ENCODE measurements at places on chromosomes 2 and 18.

DNA sequence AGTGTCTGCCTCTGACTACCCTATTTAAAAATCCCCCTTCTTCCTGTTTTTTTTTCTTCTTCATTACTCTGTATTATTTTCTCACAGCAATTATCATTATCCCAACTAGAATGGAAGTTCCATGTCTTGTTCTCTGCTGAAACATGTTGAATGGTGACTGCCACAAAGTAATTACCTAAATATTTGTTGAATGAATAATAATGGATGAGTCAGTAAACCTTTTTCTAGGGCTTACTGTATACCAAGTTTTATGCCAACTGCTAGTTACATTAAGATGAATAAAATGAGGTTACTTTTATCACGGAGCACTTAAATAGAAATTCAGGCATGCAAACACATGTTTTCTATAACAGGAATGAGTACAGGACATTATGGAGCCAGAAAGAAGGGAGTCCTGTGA is 490.6 kb downstream of the THSD7B start:
- DNase-seq: no peak

GRCh38 chr2:236631281-236631855 is 61.7 kb downstream of the ACKR3 start:
- DNase-seq: no peak

DNA sequence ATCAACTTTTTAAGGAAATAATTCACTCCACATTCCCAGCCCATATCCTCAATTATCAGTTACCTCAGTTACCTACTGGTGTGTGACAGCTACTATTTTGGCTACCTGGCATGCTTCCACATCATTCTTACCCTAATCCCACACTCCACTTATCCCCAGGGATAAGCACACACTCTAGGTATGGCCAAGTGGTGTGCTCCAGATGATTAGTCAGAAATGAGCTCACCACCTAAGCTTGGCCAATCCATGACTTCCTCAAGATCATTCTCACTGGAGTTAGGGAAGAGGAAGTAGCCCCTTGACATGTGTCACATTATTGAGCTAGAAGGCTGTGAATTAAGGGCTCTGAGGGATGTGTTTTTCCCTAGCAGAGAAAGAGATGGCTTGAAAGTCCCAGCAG is 20.9 kb upstream of the SMAD4 start:
- DNase-seq: no peak

DNA sequence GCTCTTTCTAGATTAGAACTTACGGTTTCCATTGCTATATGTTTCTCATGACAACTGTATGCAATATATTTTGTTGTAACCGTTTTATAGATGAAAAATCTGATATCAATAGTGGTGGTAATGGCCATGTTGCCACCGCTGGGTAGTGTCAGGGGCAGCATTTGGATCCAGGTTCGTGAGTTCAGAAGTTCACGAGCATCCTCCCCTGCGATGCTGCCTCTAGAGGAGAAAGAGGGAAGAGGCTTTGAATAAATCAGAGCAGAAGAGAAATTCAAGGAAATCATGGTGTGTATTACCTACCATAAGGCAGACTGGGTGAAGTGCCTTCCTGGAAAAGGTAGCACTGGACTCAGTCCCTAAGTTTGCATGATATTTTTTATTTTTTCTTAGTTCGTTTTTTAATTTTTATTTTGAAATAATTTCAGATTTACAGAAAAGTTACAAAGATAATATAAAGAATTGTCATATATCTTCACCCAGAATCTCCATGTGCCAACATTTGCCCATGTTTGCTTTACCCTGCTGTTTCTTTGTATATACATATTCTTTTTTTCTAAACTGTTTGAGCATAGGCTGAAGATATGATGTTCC is 3.3 kb upstream of the ZBTB7C start:
- DNase-seq: no peak

- no peak for DNase-seq
Measured at GRCh38 chr18:69689121-69689759, 258.4 kb downstream of the CD226 start.

GRCh38 chr2:12162269-12163247 is 416.1 kb downstream of the LPIN1 start:
- DNase-seq: no peak

DNA sequence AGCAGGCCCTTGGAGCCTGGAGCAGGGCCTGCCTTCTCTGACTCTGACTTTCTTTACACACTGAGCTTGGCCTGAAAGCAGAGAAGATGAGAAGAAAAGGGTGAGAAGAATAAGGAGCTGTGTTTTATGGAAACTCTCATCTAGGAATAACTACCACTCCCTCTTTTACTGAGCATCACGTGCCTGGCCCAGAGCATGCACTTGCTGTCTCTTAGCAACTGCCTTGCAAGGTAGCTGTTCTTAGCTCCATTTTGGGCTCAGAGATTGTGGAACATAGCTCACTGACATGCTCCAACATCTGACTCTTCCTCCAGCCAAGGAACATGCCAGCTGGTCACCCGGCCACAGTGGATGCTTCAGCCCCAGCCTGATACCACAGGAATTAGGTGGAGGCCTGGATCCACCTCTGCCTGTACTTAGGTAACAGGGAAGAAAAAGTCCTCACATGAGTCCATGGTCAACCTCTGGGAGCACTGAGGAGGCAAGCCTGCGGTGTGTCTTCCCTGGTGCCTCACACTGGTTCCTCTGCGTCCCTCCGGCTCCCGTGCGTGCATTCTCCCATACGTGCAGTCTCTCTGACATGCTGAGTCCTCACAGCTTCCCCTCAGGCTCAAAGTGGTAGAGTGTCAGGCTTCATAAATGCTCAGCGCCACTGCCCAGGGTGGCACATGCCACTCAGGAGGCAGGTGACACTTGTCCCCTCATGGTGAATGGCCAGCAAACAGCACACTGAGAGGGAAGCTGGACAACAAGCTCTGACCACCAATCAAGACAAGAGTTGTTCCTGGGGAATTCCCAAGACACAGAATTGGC is 35.7 kb downstream of the AMER3 start:
- DNase-seq: no peak

- DNase-seq: no peak
Measured at GRCh38 chr2:203352604-203353255, 24.5 kb downstream of the ABI2 start.

DNA sequence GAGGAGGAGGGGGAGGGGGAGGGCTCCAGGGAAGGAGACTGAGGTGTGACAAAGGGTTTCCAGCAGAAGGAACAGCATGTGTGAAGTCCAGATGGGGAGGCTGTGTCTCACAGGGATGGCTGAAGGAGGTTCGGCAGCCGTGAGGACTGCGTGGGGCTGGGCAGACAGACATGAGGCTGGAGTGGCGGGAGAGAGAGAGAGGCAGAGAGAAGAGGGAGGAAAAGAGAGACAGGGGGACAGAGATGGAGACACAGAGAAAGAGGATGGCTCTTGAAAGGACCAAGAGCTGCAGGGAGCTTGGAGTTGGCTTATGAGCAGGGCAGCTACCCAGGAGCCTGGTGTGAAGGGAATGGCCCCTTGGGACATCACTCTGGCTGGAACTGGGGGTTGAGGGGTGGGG is 138.9 kb upstream of the ASB18 start:
- DNase-seq: no peak

- DNase-seq: no peak
Measured at GRCh38 chr2:191158747-191159146, 8.0 kb upstream of the STAT4 start.

DNA sequence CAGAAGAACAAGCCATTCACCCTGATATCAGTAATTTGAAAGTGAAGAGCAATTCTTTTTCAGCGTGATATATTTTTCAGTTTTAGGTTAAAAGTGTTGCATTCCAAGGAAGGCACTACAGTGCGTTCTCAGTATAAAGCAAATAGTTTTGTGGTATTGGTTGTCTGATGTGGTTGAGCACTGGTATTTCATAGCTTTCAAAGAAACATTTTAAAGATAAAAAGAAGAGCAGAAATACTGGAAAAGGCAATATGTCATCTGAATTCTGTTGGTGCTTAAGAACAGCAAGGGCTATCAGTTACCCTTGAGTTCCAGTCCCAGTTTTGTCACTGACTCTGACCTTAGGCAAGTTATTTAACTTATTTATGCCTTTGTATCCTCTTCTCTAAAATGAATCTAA is 191.6 kb downstream of the BABAM2 start:
- no peak for DNase-seq

DNA sequence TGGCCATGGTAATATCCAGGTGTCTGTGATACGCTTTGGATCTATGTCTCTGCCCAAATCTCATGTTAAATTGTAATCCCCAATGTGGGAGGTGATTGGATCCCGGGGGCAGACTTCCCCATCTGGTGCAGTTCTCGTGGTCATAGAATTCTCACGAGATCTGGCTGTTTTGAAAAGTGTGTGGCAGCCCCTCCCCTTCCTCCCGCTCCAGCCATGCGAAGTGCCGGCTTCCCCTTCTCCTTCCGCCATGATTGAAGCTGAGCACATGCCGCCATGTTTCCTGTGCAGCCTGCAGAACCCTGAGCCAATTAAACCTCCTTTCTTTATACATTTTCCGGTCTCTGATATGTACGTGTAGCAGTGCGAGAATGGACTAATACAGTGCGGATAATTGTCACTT is 42.5 kb downstream of the GPC1 start:
- no peak for DNase-seq

- no peak for DNase-seq
Measured at GRCh38 chr2:54672590-54673456, 50.6 kb upstream of the EML6 start.

DNA sequence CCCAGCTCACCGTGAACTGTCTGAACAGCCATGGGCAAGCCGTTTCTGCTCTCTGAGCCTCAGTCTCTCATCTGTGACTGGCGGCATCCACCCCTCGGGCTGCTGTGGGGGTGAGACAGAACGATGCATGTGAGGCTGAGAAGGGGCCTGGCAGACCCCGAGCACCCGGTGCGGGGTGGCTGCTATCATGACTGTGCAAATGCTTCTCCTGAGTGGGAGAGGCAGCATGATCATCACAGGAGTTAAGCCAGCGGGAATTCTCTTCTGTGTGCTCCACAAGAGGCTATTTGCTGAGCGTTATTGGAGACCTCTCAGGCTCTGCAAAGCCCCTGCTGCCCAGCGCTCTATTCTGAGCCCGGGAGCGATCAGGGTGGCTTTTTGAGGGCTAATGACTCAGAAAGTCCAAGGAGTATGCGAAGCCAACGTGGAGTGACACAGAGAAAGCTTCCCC is 45.8 kb upstream of the ID2 start:
- no peak for DNase-seq

GRCh38 chr2:53512071-53512826 is 255.4 kb upstream of the CHAC2 start:
- peak; percentile 17 for DNase-seq

GRCh38 chr2:172137109-172137508 is 34.4 kb upstream of the DLX2 start:
- DNase-seq: no peak

DNA sequence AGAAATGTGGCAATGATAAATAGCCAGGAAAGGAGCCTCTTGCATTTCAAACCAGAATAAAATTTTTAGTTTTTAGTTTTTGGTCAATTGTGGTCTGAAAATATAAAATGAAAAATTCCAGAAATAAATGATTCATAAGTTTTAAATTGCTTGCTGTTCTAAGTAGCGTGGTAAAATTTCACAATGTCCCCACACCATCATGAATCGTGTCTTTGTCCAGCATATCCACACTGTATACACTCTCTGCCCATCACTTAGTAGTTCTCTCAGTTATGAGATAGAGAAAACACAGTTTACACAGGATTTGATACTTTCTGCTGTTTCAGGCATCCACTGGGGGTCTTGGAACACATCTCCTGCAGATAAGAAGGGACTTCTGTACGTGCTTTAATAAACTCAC is 783.9 kb downstream of the TSN start:
- no peak for DNase-seq

DNA sequence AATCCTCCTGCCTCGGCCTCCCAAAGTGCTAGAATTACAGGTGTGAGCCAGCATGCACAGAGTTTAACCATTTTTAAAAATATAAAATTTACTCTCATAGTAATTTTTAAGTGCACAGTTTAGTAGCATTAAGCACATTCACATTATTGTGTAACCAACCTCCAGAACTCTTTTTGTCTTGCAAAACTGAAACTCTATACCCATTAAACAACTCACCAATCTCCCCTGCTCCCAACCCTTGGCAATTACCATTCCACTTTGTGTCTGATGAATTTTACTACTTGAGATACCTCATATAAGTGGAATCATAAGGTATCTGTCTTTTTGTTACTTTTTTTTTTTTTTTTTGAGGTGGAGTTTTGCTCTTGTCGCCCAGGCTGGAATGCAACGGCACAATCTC is 112.5 kb downstream of the BMPR2 start:
- DNase-seq: no peak
